ENCODE measurements at places on chromosomes 5 and 9. TPM values are rescaled to one million over a fixed set of nuclear protein-coding genes. Genes with fewer than 3 reads are reported as not detected.

The SH2D3C gene
- 7.2 TPM for total RNA-seq

The PCDHB16 gene
- 3.6 TPM for total RNA-seq

The PDCD1LG2 gene
- 2.5 TPM for total RNA-seq

The GNAQ gene
- 56.7 TPM for total RNA-seq

The SLC6A7 gene
- not detected for total RNA-seq

The ZNF462 gene
- total RNA-seq = 33.8 TPM

The PDGFRB gene
- total RNA-seq = 59.6 TPM

The OR13F1 gene
- total RNA-seq = not detected

GRCh38 chr5:29382780-29383179 is 1810.7 kb upstream of the CDH6 start:
- no peak overlapping the region for H3K27ac ChIP-seq
- no peaks in the 10 kb centered on the region for H3K36me3 ChIP-seq
- no peaks in the 10 kb centered on the region for H3K4me1 ChIP-seq
- H3K4me3 ChIP-seq = no peak overlapping the region
- DNase-seq = no peak
- H3K27me3 ChIP-seq = no peaks in the 10 kb centered on the region

- no peaks in the 10 kb centered on the region for H3K27me3 ChIP-seq
- H3K4me1 ChIP-seq = no peaks in the 10 kb centered on the region
- no peak overlapping the region for H3K27ac ChIP-seq
- no peak overlapping the region for H3K4me3 ChIP-seq
Measured at GRCh38 chr5:41637424-41637823, 127.0 kb upstream of the PLCXD3 start.

DNA sequence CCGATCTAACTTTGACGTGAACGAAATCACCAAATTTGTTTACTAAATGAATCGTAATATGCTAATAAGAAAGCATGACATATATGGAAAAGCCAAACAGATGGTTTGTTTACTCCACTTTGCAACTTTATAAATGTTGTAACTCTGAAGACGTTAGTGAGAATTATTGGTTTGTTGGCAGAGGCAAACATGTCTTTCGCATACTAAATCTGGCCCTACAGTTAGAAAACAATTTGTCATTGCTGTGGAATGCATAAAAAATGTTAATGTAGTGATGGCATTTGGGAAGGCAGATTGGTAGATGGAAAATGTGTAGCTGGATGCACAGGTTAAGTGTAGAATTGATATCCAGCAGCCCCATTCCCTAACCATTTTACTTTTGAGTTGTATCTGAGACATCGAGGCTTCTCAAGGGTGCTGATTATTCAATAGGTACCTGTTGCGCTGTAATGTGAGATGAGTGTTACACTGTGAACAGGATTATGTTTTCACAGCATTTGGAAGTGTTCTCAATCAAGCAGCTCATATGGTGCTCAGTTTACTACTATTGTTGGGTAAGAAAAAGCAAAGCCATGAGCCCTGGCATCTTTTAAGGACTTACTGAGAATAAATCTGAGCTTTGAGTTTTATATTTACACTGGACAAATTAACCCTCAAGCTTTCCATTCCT is 444.8 kb downstream of the BNC2 start:
- H3K4me3 ChIP-seq = no peak overlapping the region
- no peak for DNase-seq
- H3K36me3 ChIP-seq = no peaks in the 10 kb centered on the region
- no peak overlapping the region for H3K27ac ChIP-seq
- H3K4me1 ChIP-seq = no peaks in the 10 kb centered on the region
- no peaks in the 10 kb centered on the region for H3K27me3 ChIP-seq

GRCh38 chr5:155540000-155540595 is 526.5 kb downstream of the KIF4B start:
- no peaks in the 10 kb centered on the region for H3K27me3 ChIP-seq
- no peak overlapping the region for H3K27ac ChIP-seq
- H3K36me3 ChIP-seq = no peaks in the 10 kb centered on the region
- no peaks in the 10 kb centered on the region for H3K4me1 ChIP-seq
- no peak overlapping the region for H3K4me3 ChIP-seq

DNA sequence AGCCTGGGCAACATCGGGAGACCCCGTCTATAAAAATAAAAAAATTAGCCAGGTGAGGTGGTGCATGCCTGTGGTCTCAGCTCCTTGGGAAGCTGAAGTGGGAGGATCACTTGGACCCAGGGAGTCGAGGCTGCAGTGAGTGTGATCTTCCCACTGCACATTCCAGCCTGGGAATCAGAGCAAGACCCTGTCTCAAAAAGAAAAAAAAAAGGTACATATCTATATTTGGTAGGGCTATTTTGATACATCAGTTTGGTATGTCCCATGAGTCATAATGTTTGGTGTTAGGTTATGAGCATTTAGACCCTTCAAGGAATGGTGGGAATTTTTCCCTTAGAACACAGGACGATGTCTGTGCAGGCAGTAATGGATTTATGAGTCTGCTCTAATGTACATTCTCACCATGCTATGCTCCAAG is 55.3 kb upstream of the POU4F3 start:
- H3K4me3 ChIP-seq = no peak overlapping the region
- H3K36me3 ChIP-seq = peaks cover 72% of the 10 kb centered on the region
- peaks cover 10% of the 10 kb centered on the region for H3K4me1 ChIP-seq
- peak overlapping the region; percentile 36 for H3K27ac ChIP-seq
- DNase-seq = no peak

DNA sequence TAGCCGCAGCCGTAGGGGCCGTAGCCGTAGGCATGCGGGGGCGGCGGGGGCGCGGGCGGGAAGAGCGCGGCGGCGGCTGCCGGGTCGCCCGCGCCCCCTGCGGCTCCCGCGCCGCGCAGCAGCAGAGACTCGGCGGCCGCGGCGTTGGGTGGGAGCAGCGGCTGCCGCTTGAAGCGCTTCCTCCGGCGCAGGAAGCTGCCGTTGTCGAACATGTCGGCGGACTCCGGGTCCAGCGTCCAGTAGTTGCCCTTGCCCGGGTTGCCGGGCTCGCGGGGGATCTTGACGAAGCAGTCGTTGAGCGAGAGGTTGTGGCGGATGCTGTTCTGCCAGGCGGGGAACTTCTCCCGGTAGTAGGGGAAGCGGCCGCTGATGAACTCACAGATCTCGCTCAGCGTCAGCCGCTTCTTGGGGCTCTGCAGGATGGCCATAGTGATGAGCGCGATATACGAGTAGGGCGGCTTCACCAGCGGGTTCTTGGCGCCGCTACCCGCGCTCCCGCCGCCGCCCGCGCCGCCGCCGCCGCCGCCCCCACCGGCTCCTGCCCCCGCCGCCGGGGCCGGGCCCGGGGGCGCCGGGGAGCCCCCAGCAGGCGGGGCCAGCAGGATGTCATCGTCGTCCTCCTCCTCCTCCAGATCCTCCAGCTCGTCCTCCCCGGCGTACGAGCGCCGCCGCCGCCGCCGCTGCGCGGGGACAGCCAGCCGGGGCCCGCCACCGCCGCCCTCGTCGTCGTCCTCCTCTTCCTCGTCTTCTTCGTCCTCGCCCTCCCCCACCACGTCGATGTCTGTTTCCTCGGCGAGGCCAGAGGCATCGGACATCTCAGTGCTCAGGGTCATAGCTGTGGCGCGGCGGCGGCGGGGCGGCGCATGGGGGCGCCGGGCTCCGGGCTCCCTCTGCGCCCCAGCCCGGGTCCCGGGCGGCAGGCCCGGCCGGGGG is 781 bp downstream of the FOXD1 start:
- no peaks in the 10 kb centered on the region for H3K36me3 ChIP-seq
- H3K27me3 ChIP-seq = peaks cover 89% of the 10 kb centered on the region
- DNase-seq = no peak
- no peak overlapping the region for H3K27ac ChIP-seq
- H3K4me1 ChIP-seq = no peaks in the 10 kb centered on the region

- no peaks in the 10 kb centered on the region for H3K27me3 ChIP-seq
- no peak overlapping the region for H3K4me3 ChIP-seq
- no peak overlapping the region for H3K27ac ChIP-seq
- no peaks in the 10 kb centered on the region for H3K4me1 ChIP-seq
Measured at GRCh38 chr5:35820735-35821134, 36.0 kb upstream of the IL7R start.

- no peaks in the 10 kb centered on the region for H3K27me3 ChIP-seq
- no peak for DNase-seq
- H3K27ac ChIP-seq = no peak overlapping the region
- H3K4me3 ChIP-seq = no peak overlapping the region
Measured at GRCh38 chr5:141685591-141685990, 3.6 kb upstream of the ARAP3 start.

- DNase-seq = no peak
- H3K27ac ChIP-seq = no peak overlapping the region
- H3K27me3 ChIP-seq = peaks cover 6% of the 10 kb centered on the region
- no peak overlapping the region for H3K4me3 ChIP-seq
- peaks cover 8% of the 10 kb centered on the region for H3K36me3 ChIP-seq
Measured at GRCh38 chr5:93596676-93597490, 13.9 kb downstream of the NR2F1 start.

GRCh38 chr9:126626127-126626925 is 12.6 kb downstream of the LMX1B start:
- H3K4me1 ChIP-seq = peaks cover 25% of the 10 kb centered on the region

GRCh38 chr9:133502112-133502511 is 22.6 kb downstream of the MYMK start:
- H3K27ac ChIP-seq = no peak overlapping the region
- H3K36me3 ChIP-seq = no peaks in the 10 kb centered on the region
- H3K4me1 ChIP-seq = no peaks in the 10 kb centered on the region
- no peak for DNase-seq

GRCh38 chr5:178069909-178070308 is 43.4 kb upstream of the N4BP3 start:
- no peak overlapping the region for H3K27ac ChIP-seq
- H3K27me3 ChIP-seq = no peaks in the 10 kb centered on the region
- no peak overlapping the region for H3K4me3 ChIP-seq
- no peak for DNase-seq

GRCh38 chr9:126684345-126684744 is 70.6 kb downstream of the LMX1B start:
- no peaks in the 10 kb centered on the region for H3K36me3 ChIP-seq
- peaks cover 15% of the 10 kb centered on the region for H3K4me1 ChIP-seq
- no peak for DNase-seq
- peaks cover 70% of the 10 kb centered on the region for H3K27me3 ChIP-seq
- no peak overlapping the region for H3K27ac ChIP-seq
- no peak overlapping the region for H3K4me3 ChIP-seq

- no peaks in the 10 kb centered on the region for H3K36me3 ChIP-seq
- H3K27ac ChIP-seq = peak overlapping the region; percentile 95
Measured at GRCh38 chr9:131395157-131396098, 1.5 kb downstream of the PRRC2B start.

DNA sequence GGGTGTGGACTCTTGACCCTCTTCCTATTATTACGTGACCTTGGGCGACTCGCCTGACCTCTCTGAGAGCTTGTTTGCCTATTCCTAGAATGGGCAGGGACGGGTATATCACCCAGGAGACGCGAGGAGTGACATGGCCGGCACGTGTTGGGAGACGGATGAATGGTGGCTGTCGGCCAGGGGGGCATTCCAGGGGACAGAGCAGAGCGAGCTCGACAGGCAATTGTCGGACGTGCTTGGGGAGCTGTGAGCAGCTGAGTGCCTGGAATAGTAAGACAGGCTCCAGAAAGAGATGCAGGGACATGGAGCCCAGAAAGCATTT is 29.3 kb upstream of the UNC5A start:
- H3K4me1 ChIP-seq = no peaks in the 10 kb centered on the region
- no peak overlapping the region for H3K4me3 ChIP-seq
- no peaks in the 10 kb centered on the region for H3K36me3 ChIP-seq
- H3K27ac ChIP-seq = no peak overlapping the region
- peak; percentile 29 for DNase-seq
- H3K27me3 ChIP-seq = no peaks in the 10 kb centered on the region

- no peak for DNase-seq
- H3K27me3 ChIP-seq = no peaks in the 10 kb centered on the region
- no peak overlapping the region for H3K27ac ChIP-seq
- H3K4me3 ChIP-seq = no peak overlapping the region
Measured at GRCh38 chr5:39580702-39581453, 156.1 kb upstream of the DAB2 start.

- H3K27ac ChIP-seq = no peak overlapping the region
- H3K4me1 ChIP-seq = peaks cover 14% of the 10 kb centered on the region
- H3K36me3 ChIP-seq = no peaks in the 10 kb centered on the region
- no peak overlapping the region for H3K4me3 ChIP-seq
Measured at GRCh38 chr5:97134634-97135033, 7.8 kb downstream of the LIX1 start.

DNA sequence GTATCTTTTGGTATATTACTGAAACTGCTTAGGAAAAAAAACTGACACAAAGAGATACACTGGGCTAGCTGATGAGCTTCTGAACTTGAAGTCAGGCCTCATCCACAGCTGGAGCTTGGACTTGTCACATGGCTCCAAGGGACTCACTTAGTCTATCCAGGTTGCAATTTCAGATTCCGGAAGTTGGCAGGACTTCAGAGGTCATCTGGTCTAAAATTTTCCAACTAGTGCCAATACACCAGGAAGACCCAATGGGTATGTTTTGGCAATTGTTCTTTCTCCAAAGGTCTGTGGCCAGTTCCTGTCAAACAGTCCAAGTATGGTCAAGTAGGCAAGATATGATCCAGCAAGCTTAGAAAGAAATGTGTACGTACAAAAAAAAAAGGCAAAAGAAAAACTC is 36.7 kb downstream of the MRPS27 start:
- peaks cover 40% of the 10 kb centered on the region for H3K4me1 ChIP-seq
- no peaks in the 10 kb centered on the region for H3K27me3 ChIP-seq
- DNase-seq = no peak
- H3K36me3 ChIP-seq = no peaks in the 10 kb centered on the region
- H3K4me3 ChIP-seq = no peak overlapping the region

DNA sequence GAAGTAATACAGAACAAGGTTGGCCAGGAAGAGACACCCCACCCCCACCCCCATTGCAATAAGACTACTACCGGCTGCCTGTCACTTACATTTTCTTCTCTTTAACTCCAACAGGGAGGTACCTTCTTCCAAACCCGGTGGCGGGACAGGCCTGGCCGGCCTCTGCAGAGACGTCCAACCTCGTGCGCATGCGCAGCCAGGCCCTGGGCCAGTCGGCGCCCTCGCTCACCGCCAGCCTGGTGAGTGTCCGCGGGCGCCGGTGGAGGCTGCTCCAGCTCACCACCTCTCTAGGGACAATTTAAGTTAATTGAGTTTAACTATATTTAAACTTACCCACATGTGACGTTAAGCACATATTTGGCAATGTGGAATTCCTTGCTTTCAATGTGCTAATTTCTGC is 192.4 kb downstream of the MAST4 start:
- H3K4me3 ChIP-seq = no peak overlapping the region
- no peak overlapping the region for H3K27ac ChIP-seq
- no peaks in the 10 kb centered on the region for H3K4me1 ChIP-seq
- H3K27me3 ChIP-seq = no peaks in the 10 kb centered on the region
- DNase-seq = no peak

DNA sequence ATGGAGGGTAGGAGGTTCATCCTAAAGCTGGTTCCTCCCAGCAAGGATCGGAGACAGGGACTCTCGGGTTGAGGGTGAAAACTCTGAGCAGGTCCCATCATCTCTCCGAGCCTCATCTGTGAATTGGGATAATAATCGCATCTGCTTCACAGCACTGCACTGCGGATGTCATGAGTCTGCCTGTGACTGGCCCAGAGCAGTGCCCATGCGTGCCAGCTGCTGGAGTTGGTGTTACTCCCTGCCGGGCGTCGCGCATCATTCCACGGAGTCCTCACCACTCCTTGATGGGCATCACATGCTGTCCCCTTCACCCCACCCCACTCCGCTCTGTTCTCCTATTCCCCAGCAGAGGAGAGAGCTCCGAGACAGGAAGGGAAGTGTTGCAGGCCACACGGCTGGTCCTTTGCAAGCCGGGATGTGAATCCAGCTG is 35.1 kb upstream of the ORM1 start:
- no peaks in the 10 kb centered on the region for H3K4me1 ChIP-seq
- peak; percentile 59 for DNase-seq
- no peak overlapping the region for H3K4me3 ChIP-seq
- H3K27ac ChIP-seq = no peak overlapping the region

Measured in sigmoid colon (tissue), 7 donors.